NCI-H524 (cell line): ENCODE measurements at places on chromosomes 5 and 9.

- no peak for DNase-seq
Observed at GRCh38 chr5:115496936-115497576, 47.5 kb downstream of the FEM1C start.

DNA sequence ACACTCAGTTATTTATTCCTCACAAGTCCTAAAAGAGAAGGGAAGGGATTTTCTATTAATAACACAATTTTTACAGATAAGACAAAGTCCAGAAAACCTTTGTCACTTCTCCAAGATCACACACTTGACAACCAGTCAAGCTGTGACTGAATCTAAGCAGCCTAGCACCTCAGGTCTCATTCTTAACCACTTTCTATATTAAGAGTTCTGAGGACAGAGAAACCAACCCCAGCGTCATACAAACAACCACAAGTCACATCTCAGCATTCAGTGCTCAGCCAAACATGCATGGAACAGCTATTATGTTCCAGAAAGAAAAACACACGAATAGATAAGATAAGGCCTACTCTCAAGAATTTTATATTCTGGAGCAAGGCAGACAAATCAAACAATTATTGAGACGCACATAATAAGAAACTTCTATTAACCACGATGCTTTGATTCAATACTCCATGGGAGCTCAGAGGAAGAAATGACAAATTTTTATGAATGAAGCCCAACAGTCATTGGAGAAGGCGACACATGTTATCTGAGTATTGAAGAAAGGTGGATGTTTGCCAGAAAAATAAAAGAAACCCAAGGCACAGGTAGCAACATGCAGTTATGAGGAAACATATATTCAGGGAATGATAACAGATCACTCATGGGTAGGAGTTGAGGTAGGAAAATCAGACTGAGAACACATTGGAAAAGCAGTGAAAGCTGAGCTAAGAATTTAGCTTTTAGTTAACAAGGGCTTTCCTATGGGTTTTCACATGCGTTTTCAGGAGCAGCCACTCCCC lies 113.1 kb downstream of the HTR4 start:
- no peak for DNase-seq

DNA sequence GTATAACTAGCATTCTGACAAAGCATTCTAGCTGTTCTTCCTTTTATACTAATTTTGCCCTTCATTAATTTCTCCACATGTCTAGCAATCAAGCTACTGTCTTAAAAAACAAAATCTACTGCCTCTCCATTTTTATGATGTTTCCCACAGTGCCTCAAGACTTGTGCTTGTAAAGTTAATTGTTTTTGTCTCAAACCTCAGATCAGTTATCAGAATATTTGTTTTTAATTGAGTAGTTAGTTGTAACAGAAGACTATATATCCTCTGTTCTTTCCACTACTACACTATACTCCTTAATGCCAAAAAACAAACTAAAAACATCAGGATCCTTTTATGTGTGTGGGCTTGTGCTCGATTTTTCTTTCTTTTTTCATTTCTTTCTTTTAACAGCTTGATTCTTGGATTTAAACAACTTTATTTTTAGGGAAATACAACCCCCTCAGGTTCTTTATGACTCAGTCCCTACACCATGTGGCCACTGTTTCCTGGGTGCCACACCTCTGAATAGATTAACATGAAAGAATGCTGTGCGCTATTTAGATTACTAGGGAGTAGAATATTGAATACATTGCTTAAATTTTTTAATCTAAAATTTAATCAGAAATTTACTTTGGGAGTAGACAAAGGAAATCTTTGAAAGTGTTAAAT lies 1.2 kb downstream of the ASPN start:
- no peak for DNase-seq

DNA sequence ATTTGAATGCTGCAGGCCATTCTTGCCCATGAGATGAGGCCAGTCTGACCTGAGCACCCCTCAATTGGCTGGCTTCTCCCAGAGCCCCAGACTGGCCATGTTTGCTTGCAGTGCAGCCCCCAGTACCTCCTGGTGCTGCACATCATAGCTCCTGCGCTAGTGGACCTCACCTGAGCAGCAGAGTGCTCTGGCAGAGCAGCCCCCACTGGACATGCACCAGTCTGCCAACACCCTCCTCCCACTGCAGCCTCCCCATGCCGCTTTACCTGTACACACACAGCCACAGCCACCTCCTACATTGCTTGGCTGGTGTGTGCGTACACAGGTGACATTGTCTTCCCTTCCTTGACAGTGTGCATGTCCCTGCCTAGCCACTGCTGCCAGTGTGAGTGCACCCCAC lies 940.2 kb downstream of the EFNA5 start:
- no peak for DNase-seq

DNA sequence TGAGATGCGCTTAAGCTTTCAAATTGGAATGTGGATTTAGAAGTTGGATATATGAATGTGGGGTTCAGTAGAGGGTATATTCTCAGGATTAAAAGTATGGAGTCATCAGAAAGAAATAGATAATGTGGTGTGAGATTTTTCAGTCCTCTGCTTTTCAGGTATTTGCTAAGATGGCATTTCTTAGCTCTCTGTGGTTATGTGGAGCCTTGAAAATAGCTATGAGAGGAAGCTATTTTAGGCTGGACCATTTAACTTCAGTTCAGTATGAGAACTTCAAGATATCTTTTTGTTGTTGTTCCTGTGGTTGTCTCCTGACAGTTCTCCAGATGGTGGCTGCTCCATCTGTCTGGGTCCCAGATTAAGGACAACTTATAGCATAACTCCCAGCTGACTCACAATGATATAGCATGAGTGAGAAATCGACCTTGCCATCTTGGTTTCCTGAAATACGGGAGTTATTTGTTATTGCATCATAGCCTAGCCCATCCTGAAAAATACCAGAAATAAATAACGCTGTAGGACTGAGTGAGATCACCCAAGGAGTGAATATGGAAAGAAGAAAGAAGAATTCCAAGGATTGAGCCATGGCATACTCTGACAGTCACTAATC lies 461.5 kb downstream of the ANXA1 start:
- DNase-seq, result no peak
